ENCODE measurements at places on chromosomes 5 and 9. TPM values are rescaled to one million over a fixed set of nuclear protein-coding genes. Genes with fewer than 3 reads are reported as not detected.

Gene PNPLA7
- total RNA-seq: 0.76 TPM

Gene ELOVL7
- total RNA-seq: 14.3 TPM

Gene HMGCR
- total RNA-seq: 25.8 TPM

Gene FAM221B
- total RNA-seq: not detected

Gene DMRT3
- not detected for total RNA-seq

Gene UBE2QL1
- 0.14 TPM for total RNA-seq

Gene YTHDC2
- total RNA-seq: 7.8 TPM

Gene ZFP37
- 1.3 TPM for total RNA-seq

Gene CDC25C
- total RNA-seq: 10.1 TPM

Measured in A549 treated with CORT108297 at 1 μM for 4 hours (cell line).